AG10803 (cell line): ENCODE measurements at places on chromosomes 13 and 19.

DNA sequence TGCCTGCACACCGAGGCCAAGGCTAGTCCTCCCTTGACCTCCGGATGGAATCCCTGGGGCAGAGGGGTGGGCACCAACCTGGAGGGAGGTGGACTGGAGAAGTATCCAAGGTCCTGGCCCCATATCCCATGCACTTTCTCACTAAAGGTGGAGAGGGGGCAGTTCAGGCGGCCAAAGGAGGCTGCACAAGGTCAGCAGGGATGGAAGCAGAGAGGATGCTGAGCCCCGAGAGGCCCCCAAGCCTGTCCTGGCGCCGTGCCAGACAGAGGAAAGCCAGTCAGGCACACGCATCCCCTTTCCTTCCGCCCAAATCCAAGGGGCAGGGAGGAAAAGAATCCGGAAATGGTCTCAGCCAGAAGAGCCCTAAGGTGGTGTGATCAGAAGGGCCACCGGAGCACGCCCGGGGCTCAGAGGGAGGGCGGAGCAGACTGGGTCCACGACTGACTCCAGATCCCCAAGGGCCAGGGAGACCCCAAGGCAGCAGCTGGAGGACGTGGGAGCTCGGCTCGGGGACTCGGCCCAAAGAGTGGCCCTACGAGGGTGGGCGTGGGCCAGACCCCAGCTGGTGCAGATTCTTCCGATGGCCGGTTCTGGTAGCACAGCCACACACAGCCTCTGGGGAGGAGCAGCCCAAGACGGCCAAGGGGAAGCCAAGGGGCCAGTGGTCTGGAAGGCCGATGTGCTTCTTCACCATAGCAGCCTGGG lies 60.0 kb downstream of the MLLT1 start:
- DNase-seq = no peak

GRCh38 chr13:110396913-110397381 lies 89.9 kb downstream of the COL4A2 start:
- DNase-seq = peak; percentile 100

- no peak for DNase-seq
Measured at GRCh38 chr13:22562116-22562515, 618.7 kb upstream of the SGCG start.

GRCh38 chr19:57664269-57665127 lies 4.2 kb upstream of the ZSCAN4 start:
- DNase-seq = peak; percentile 50

- DNase-seq = no peak
Measured at GRCh38 chr19:44566984-44567383, 37.5 kb upstream of the CEACAM20 start.

DNA sequence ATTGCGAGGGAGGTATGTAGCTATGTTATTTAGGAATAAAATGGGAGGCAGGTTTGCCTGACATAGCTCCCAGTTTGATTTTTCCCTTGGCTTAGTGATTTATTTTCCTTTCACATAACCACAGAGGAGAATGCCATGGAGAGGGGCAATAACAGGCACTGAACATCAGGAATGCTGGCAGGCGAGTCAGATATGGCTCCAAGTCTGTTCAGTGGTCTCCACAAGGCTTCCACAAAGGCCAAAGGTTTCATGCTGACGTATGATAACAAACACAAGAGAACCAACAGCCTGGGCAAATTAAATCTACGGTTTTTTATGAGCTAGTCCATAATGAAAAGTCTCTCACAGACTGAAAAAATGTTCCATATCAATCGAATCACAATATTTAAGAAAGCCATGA lies 66.7 kb downstream of the SUCLA2 start:
- no peak for DNase-seq

GRCh38 chr19:18225355-18225701 lies 910 bp downstream of the PDE4C start:
- DNase-seq = no peak

DNA sequence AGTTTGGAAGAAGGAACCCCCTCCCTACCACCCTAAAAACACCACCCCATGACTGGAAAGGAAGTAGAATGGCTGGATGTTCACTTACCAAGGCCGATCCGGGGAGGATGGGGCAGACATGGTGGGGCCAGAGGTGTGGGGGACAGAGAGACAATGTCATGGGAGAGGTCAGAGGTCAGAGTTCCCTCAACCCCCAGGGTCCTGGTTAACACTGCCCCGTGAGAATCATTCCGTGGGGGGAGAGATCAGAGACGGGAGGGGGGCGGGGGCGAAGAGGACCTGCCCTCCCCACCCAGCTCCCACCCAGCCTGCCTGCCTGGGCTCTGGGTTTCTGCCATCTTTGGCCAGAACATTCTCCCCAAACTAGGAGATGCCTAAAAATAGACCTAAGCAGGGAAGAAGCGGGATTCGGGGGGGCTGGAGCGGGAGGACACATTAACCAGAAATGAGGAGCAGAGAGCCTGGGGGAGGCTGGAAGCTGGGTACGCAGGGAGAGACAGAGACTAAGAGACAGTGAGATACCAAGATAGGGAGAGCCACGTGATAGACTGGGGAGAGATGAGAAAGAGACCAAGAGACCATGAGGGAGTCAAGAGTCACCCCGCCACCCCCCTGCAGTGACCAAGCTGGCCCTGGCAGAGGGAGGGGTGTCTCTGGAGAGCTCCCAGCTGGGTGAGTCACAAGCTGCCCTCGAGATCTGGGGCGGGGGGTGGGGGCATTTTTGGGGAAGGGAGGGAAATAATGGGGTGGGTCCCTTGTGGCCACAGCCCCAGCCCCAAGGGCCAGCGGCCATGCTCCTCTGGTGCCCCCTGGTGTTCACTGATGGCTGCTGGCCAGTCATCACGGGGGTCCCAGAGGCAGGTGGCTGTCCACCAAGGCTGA lies 6.1 kb upstream of the KANK2 start:
- peak; percentile 83 for DNase-seq

- peak; percentile 33 for DNase-seq
Measured at GRCh38 chr19:17235971-17236777, 9.5 kb downstream of the NR2F6 start.

- peak; percentile 49 for DNase-seq
Measured at GRCh38 chr13:73259061-73260017, 200.5 kb downstream of the KLF5 start.

- peak; percentile 47 for DNase-seq
Measured at GRCh38 chr19:10009714-10010224, 535 bp downstream of the COL5A3 start.

GRCh38 chr13:100633461-100633860 lies 41.1 kb downstream of the TMTC4 start:
- DNase-seq = peak; percentile 94

DNA sequence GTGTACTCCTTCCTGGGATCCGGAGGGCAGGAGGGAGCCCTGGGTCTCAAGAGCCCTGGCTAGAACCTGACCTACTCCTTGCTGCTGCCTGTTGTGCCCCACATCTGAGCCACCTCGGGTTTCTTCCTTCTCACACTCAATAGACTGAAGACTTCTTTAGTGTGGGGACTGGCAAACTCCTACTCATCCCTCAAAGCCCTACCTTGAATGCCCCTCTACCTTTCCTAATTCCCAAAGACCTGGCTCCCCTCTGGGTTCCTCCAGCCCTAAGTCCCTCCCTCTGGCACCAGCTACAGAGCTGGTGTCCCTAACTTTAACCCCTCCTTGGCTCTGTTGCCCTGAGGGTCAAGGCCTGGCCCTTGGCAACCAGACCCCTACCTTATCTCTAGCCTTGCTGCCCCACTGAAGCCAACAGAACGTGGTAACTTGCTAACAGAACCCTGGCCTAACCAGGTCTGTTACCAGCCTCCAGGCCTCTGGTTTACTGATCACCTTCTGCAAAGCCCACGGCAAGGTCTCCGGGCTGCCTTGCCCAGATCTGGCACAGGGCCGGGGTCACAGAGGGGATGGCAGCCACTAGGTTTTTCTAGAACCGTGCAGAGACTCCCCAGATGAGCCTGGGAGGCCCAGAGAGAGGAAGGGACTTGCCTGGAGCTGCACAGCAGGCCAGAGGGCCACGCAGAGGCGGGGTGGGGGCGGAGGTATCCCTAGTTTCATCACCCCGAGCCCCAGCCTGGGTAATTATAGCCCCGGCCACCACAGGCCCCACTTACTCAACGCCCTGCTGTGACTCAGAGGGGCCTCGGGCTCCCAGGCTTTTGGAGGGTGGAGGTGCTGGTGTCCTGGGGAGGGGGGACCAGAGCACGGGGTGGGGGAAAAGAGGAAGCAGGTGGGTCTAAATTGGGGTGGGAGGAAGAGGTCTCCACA lies 15.3 kb downstream of the ZBTB7A start:
- peak; percentile 66 for DNase-seq

DNA sequence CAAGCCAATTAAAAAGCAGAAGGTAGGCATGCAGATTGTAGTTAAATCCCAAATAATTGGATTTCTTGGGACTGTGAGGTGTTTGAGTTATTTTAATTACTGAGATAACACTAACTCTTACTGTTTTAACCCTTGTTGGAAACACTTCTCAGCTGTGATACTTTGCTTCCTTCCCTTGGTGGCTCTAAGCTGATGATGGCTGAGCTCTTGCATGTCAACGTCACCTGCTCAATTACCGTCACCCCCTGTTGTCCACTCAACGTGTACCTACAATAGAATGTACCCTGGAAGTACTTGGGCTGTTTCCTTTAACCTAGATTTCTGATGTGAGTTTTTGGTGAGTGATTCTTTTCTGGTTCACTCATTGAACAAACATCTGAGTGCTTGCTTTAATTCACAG lies 303.4 kb downstream of the SLC7A1 start:
- no peak for DNase-seq

- DNase-seq = peak; percentile 91
Measured at GRCh38 chr19:35404879-35405622, 34.2 kb downstream of the GPR42 start.

DNA sequence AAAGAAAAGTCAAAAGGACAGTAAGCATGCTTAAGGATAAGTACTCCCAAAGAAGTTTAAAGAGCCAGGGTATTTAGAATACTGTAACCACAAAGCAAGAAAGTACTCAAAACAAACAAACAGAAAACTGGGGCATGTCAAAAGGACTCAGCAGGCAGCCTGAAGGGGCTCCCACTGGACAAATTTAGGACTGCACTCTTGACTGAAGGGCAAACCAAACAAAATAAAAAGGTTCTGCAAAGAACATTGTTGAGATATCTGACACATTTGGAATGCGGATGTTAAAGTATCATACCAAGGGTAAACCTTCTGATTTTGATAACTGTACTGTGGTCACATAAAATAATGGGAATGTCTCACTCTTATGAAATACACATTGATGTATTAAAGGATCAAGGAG lies 157.4 kb downstream of the TNFSF13B start:
- DNase-seq = no peak

- no peak for DNase-seq
Measured at GRCh38 chr19:28706693-28707092, 506.3 kb downstream of the UQCRFS1 start.

DNA sequence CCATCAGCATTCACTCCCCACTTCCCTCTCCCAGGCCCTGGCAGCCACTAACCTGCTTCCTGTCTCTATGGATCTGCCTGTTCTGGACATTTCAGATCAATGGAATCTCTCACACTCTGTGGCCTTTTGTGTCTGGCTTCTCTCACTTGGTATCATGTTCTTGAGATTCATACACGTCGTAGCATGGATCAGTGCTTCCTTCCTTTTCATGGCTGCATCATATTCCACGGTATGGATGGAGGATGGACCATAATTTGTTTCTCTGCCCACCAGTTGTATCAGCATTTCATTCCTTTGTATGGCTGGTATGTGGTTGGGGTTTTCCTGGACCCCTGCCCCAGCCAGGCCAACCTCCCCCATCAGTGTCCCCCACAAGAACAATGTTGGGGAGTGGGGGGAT lies 36.2 kb downstream of the MYO9B start:
- no peak for DNase-seq

DNA sequence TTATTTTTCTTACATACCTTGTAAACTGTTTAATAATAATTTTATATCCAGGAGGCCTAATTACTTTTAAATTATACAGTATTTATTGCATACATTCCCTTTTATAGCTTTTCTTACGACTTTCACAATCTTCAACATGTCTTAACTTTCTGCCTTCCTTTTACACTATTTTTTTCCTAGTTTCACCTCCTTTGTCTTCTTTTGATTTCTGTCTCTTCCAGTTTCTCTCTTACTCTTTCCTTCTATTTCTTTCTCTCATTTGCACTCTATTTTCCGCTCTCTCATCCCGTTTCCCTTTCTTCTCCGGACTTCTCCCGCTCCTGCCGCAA lies 11.5 kb downstream of the ZNF552 start:
- no peak for DNase-seq

- DNase-seq = no peak
Measured at GRCh38 chr13:48266701-48267639, 34.0 kb downstream of the ITM2B start.

GRCh38 chr13:89923736-89924135 lies 1423.8 kb upstream of the MIR17HG start:
- DNase-seq = no peak

DNA sequence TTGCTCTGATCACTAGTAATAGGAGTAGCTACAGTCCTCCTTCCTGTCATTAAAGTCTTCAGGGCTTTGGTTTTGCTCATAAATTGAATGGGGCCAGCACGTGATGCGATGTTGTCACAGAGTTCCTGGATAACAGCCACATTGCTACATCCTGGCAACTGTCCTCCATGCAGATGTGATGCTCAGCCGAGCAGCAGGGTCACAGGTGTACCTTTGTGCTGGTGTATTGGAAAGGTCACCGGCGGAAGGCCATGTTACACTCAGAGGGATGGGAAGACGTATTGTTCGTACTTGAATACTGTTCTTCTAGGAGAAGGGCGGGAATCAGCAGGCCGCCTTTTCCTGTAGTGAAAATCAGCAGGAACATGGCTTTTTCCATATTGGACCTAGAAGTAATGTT lies 713.8 kb upstream of the GPC6 start:
- DNase-seq = no peak

DNA sequence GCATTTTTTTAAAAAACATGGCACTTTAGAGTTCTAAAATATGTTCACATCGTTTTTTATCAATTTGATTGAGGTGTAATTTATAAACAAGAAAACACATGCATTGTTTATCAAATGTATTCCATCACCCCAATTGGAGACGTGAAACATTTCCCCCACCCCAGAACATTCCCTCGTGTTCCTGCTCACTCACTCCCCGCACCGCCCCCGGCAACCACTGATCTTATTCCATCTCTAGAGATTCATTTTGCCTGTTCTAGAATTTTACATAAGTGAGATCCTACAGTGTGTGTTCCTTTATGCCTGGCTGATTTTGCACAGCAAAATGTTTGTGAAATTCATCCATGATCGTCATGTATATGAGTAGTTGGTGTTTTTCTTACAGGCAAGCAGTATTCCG lies 50.5 kb upstream of the KCTD15 start:
- DNase-seq = no peak

DNA sequence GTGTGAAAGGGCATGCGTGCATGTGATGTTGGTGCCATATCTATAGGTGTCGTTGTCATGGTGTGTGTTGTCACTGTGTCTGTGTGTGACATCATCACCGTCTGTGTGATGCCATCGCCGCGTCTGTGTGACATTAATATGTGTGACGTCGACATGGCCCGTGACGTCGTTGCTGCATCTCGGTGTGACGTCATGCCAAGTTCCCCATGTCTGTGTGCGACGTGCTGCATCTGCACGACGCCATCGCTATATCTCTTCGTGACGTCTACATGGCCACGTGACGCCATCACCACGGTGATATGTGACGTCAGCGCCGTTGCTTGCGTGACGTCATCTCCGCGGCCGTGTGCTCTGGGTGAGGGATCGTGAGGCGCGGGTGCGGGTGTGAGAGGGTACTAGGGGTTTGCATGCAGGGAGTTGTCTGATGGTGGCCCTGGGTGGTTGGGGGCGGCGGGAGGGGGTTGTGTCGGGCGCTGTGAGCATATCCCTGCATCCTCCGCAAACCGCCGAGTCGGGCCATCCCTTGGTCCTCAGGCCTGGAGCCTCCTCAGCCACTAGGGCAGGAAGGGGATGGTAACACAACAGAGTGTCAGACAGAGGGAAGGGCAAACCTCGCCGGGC lies 14.6 kb downstream of the GTPBP3 start:
- DNase-seq = no peak

GRCh38 chr13:31826521-31826920 lies 87.2 kb downstream of the RXFP2 start:
- no peak for DNase-seq
